NCI-H460 (cell line): ENCODE measurements at places on chromosomes 2 and 18. TPM values are rescaled to one million over a fixed set of nuclear protein-coding genes. Genes with fewer than 3 reads are reported as not detected.

NETO1 gene
- total RNA-seq = not detected in 2 replicates

GKN2 gene
- total RNA-seq = 1.6 TPM in 2 replicates

SH3RF3 gene
- total RNA-seq = 0.23 and 0.32 TPM in 2 replicates

SLC8A1 gene
- 4.5 and 5.4 TPM in 2 replicates for total RNA-seq

UBE2F gene
- total RNA-seq = 67.1 and 70.4 TPM in 2 replicates

TRMT61B gene
- total RNA-seq = 22.4 and 29.4 TPM in 2 replicates

COPS7B gene
- 29.0 and 32.8 TPM in 2 replicates for total RNA-seq

ABCG5 gene
- total RNA-seq = not detected in 2 replicates

SERPINB7 gene
- total RNA-seq = 0.32 TPM in 1 of 2 replicates, not detected in the other

CBLN2 gene
- total RNA-seq = 0.59 and 0.61 TPM in 2 replicates

ESPNL gene
- 0.20 and 0.35 TPM in 2 replicates for total RNA-seq

UNC80 gene
- not detected in 2 replicates for total RNA-seq

CDH2 gene
- 0.77 and 1.2 TPM in 2 replicates for total RNA-seq

GPR155 gene
- total RNA-seq = 2.1 and 2.2 TPM in 2 replicates

GPR45 gene
- not detected in 2 replicates for total RNA-seq

LOXHD1 gene
- total RNA-seq = not detected in 2 replicates

KCTD18 gene
- total RNA-seq = 22.0 and 23.0 TPM in 2 replicates

PRKAG3 gene
- not detected in 2 replicates for total RNA-seq

LMAN2L gene
- 13.2 and 14.3 TPM in 2 replicates for total RNA-seq

DRC1 gene
- 0.46 TPM in 1 of 2 replicates, not detected in the other for total RNA-seq

CYTIP gene
- 1.3 and 1.9 TPM in 2 replicates for total RNA-seq

ANTXR1 gene
- 265 and 310 TPM in 2 replicates for total RNA-seq

NAGK gene
- total RNA-seq = 15.4 and 19.5 TPM in 2 replicates

STPG4 gene
- total RNA-seq = 0.32 TPM in 1 of 2 replicates, not detected in the other

FAM237A gene
- not detected in 2 replicates for total RNA-seq

UGT1A10 gene
- total RNA-seq = not detected in 2 replicates

NT5C1B gene
- not detected in 2 replicates for total RNA-seq

ARHGAP28 gene
- total RNA-seq = 0.94 and 1.6 TPM in 2 replicates

DYSF gene
- 3.4 and 3.9 TPM in 2 replicates for total RNA-seq

NR4A2 gene
- 4.8 and 5.7 TPM in 2 replicates for total RNA-seq

TNFRSF11A gene
- total RNA-seq = 0.55 and 0.87 TPM in 2 replicates

DPP4 gene
- 0.25 and 0.40 TPM in 2 replicates for total RNA-seq

NPPC gene
- not detected in 2 replicates for total RNA-seq

CXCR1 gene
- total RNA-seq = not detected in 2 replicates

CRYGD gene
- not detected in 2 replicates for total RNA-seq

DHRS9 gene
- total RNA-seq = not detected in 2 replicates

FAM210A gene
- total RNA-seq = 11.2 and 20.3 TPM in 2 replicates
